Stimulated activated CD8-positive, alpha-beta memory T cell treated with anti-CD3 and anti-CD28 coated beads, Interleukin-2, amount 100 ng/mL, for 1 hour (primary cell): ENCODE measurements at places on chromosomes 5 and 9.

GRCh38 chr9:77978086-77978781 lies 53.4 kb downstream of the GNAQ start:
- no peak for DNase-seq

GRCh38 chr5:67299231-67299735 lies 102.7 kb upstream of the CD180 start:
- DNase-seq, result no peak

- DNase-seq, result no peak
Measured at GRCh38 chr9:3526997-3527940, 1.5 kb upstream of the RFX3 start.

DNA sequence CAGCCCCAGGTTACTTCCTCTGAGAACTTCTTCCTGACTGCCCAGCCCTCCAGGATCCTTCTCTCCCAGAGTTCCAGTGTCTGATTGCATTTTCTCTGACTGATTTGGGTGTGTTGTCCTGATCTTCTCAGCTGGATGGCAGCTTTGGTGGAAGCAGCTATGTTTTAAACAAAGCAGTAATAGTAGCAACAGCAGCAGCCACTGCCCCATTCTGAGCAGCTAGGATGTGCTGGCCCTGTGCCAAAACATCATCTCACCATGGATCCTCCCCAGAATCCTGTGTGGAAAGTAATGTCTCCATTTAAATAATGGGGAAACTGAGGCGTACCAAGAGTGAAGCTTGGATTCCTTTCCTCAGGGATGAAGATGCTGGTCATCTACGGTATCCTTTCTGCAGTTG lies 46.4 kb upstream of the PSD2 start:
- no peak for DNase-seq

- DNase-seq, result no peak
Measured at GRCh38 chr5:144472221-144472620, 301.5 kb downstream of the KCTD16 start.

DNA sequence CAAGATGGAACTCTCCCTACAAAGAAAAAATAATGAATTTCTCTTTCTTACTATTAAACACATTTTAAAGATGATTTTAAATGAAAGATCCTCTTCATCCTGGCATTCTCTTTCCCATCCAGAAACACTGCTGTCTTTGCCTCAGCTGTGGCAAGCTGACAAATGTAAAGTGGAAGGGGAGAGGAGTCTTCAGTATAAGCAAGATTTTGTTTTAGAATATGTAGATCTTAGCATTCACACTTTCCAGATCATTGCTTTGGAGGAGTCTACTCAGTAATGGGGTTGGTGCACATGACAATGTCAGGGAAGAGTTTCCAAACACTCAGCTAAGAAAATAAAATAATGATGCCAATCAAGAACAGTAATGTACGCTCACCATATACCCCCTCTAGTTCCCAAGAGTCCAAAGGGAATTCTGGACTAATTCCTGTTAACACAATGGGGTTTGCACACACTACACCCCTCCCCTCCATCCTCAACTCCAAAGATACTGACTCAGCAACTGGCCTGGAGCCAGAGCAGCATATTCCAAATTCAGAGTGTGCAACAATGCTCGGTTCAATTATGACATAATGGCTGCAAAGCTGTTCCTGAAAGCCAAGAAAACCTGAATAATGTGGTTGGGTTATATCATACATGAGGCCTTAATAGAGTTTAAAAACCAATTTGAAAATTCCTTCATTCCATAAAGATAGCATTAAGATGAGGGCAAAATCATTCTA lies 4.6 kb downstream of the C5orf63 start:
- DNase-seq, result no peak

DNA sequence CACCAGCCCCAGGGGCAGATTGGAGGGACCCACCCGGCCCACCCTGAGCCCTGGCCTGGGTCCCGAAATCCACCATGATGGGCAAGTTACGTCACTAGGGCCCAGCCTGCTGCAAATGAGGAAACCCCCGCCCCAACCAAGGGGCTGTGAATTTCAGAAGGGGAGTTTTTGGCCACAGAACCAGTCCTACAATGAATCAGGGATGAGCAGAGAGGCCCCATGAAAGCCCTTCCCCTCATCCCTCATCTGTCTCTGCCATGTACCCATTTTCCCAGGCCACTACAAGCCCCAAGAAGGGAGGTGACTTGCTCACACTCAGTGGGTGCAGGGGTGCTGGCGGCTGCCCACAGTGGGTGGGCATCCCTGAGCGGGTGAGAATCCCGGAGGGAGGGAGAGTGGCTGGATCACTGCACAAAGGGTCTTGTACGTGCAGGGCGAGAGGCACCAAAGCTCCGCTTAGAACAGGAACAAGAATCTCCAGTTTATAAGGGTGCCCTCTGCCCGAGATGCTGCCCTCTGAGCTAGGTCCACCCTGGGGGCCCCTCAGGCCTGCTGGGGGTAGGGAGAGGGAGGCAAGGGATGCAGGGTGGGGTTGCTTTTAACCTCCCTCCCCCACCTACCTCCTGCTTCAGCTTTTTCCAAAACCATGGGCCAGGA lies 10.4 kb upstream of the TCF7 start:
- no peak for DNase-seq

DNA sequence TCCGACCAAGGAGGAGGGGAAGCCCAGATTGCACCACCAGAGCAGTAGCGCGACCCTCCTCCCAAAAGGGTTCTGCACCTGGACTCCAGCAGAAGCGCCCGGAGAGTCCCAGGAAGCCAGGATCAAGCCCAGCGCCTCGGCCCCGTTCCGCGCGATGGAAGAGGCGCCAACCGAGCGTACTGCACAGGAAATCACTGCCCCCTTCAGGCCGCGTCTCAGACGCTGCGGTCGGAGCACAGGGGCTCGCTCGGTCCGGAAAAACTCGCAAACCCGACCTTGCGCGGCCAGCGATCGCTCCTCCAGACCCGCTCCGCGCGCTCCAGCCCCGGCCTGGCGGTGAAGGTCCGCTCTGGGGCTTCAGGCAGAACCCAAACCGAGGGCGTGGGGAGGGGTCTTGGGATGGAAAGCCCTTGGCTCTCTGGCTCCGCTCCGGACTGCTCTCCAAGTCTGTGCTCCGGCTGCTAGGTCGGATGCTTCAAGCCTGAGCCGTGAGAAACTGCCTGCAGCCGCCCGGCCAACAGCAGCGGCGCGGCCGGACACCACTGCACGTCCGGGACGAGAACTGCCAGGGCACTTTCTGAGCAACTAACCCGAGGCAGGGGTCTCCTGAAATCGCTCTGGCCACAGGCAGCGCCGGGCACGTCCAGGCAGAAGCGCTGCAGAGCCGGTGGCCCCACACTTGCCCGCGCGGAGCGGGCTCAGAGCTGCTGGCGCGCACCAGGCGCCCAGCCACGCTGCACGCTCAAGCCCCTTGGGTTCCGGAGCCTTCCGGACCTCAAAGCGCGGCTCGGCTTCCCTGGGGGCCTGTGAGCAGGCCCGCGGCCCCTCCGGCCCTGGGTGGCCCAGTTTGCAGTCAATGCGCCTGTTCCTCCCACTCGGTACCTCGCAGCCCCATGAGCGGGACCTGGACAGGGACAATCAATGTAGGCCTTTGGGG lies 1.3 kb downstream of the GABBR2 start:
- no peak for DNase-seq

DNA sequence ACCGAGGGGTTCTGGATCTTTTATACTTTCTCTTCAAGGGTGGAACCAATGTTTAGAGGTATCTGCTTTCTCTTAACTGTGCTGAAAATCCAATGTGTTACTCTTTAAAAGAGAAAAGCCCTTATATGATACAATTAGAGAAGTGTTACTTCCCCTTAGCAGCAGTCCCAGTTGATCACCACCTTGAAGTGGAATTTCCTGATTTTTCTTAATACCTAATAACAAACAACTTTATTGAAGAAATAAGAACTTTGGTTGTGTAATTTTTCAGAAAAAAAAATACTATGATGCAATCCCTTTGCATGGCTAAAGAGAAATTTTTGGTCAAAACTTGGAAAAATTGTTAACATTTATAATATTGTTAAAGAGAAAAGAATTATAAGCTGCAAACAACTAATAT lies 24.7 kb downstream of the SLC1A3 start:
- no peak for DNase-seq

GRCh38 chr9:115643948-115644727 lies 509.5 kb upstream of the PAPPA start:
- DNase-seq, result no peak

- no peak for DNase-seq
Measured at GRCh38 chr9:37283730-37284325, 138.7 kb upstream of the GRHPR start.

DNA sequence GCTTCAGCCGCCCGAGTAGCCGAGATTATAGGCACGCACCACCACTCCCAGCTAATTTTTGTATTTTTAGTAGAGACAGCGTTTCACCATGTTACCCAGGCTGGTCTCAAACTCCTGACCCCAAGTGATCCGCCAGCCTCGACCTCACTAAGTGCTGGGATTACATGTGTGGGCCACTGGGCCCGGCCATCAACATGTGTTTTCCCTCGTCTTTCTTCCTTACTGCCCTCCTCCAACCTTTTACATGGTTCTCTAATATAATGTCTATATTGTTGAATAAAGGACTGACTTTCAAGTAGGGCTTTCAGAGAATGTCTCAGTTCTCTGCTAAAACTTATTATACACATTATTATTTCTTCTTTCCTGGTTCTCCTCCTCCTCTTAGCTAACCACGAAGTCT lies 21.3 kb upstream of the PCAT7 start:
- no peak for DNase-seq

DNA sequence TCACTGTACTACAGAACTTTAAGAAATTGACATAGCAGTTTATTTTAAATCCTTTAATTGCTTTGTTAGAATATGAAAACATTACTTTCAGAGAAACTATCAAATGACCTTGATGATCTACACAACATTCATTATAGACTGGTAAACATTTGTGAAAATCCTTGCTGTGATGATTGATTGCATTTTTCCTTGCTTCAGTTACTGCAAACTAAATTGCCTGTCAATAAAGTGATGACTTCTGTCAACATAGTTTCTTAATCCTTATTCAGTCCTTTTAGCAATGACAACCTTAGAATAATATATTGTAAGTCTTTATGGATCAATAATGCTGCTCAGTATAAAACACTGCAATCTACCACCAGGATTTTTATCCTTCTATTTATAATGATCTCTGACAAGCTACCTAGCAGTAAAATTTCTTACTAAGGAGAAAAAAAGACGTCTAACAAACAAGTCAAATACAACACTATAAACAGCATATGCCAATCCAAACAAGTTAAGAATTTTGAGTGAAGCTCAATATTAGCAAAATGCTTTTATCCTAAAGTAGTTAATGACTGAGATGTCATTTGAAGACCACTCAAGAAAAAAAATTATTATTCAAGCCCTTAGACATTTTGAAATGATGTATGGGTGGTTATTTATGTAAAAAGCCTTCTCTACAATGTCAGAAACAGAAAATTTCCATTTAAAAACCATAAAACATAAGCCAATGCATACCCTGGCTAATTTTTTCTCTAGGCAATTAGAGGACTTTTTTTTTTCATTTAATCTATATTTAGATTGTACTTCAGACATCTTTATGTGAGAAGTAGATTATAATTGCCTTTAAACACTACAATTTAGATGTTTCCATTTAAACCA lies 105.5 kb downstream of the FBXL17 start:
- DNase-seq, result no peak

DNA sequence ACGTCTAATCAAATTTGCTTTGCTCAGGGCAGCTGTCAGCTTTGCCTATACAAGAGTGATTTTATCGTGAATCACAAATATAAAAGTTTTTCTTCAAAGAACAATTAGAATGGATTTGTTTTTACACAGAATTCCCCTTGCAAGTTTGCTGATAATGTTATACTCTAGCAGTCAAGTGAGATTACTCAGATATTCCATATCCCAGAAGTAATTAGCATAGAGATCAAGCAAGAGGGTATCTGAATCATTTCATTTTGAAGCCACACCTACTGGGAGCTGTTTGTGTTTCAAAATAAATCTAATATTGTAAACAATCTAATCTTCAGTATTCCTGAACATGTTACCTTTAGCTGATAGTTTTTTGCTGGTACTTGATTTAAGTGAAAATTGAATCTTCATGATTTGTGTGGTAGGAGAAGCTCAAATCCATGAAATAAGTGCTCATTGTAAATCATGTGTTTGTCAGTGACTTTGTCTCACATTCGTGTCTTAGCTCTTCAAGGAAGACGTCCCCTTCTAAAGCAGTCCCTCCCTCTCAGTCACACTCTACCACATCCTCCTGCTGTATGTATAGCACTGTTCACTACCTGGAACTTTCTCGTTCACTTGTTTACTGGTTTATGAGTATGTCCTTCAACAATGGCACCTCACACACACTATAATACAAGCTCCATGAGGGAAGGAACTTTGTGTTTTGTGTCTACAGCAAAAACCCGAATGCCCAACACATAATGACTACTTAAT lies 3.3 kb upstream of the TTC39B start:
- no peak for DNase-seq

- DNase-seq, result no peak
Measured at GRCh38 chr5:40484495-40484894, 195.2 kb upstream of the PTGER4 start.

DNA sequence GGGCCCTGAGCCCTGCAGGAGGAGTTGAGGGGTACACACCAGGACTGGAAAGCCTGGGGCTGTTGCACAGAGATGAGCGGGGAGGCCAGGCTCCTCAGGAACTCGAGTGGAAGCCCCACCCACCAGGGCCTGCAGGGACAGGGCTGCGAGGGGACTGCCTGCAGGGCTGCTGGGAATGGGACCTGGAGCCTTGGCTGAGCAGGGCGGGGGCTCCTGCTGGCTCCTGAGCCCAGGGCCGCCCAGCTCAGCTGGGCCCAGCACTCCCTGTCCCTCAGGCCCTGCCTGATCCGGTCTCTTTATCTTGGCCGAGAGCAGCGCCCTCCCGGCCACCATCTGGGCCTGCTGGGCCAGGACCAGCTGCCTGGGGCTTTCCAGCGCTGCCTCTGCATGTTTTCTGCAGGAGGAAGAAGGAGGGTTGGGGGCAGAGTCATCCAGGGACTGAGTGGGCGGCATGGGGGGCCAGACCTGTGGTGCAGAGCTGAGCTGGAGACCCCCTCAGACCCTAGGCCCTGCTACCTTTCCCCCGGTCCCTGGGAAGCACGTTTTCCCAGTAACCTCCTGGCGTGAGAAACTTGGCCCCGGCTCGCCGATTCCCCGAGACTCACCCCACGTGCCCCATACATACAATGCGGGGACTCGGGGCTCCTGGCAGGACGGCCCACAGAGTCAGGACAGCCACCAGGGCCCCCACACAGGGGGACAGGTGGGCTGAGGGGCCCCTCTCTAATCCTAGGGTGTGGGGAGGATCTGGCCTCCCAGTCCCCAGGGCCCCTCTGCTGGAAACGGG lies 9.4 kb downstream of the LCN12 start:
- no peak for DNase-seq

DNA sequence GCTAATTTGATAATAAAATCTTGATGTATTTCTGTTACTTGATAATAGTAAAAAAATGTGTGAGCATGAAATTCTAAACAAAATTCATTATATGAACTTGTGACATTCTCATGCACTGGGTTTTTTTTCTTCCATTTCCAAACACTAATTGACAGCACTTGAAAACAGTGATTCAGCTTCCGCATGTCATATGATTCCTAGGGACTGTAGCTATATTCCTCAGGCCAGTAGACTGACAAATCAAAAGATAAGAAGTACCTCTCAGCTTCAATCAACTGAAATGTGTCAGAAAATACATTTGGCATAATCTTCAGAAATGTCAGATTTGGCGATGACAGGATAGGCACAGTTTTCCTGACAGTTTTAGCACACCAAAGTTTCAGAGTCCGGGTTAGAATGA lies 52.5 kb downstream of the EFNA5 start:
- DNase-seq, result no peak
